GM10248 (cell line): ENCODE measurements at places on chromosomes 5 and 9.

GRCh38 chr5:178123094-178123965, 7.5 kb upstream of the RMND5B start:
- DNase-seq = no peak

DNA sequence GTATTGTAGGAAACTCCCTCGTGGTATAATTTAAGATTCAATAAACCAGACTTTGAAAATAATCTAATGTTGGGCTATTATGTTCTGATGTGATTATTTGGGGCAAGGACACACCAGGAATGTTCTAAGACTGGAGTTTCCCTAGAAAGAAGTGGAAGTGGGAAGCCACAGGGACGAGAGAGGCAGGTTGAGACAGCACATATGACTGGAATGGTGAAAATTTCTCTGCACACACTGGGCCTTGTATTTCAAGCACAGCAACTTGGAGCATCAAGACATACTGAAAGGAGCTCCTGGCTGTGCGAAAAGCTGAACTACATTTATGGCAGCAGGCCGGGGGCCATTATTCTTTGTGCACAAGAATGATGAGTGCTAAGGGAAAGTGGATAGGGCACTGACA, 98.2 kb downstream of the CETN3 start:
- DNase-seq = no peak

DNA sequence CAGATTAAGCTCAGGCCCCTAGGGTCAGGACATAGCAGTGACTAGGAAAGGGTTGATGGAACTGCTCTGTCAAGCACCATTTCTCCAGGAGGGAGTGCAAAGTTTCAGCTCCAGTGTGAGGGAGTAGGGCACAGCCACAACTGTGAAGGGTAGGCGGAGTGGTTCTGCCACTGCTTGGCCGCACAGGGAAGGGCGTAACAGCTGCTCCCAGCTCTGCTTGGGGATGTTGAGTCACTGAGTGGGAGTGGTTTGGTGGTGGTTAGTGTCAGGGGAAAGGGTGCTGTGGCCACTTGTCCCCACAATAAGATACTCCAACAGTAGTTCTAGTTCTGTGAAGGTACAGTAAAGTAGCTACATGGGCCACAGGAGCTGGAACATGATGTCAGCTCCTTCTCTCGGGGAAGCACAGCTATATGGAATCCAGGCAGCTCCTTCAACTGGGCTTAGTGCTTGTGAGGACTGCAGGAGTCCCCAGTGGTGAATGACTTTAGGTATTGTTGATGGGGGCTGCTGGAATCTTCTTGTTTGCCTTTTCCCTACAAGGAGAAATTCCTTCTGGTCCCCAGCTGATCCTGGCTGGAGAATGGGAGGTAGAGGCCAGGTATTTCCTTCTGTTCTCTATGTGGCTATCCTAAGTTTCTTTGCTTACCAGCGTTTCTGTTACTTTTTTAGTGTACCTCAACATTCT, 314.5 kb downstream of the SPATA31D1 start:
- DNase-seq = no peak

- no peak for DNase-seq
These were observed 46.5 kb upstream of the GPR151 start for GRCh38 chr5:146562461-146562860.

GRCh38 chr5:14376789-14377188, 204.8 kb upstream of the OTULINL start:
- DNase-seq = no peak

GRCh38 chr9:134314950-134315715, 11.1 kb upstream of the RXRA start:
- DNase-seq = no peak

DNA sequence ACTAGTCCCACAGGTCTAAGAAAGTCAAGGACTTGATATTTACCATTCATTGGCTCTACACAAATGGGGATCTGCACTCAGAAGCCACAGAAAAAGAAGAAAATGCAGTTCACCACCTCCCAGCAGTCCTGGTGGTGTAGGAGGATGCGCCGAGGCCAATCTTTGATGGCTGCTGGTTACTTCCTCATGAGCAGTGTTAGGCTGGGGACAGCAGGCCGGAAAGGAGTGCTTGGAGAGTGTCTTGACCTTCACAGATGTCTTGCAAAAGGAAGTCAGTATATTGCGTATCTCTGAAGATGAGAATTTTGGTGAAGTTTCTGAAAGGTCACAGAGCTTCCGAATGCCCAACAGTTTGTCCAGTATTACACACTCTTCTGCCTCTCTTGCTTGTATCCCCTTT, 597.0 kb downstream of the EBF1 start:
- DNase-seq = no peak

GRCh38 chr9:107312376-107313050, 29.4 kb downstream of the RAD23B start:
- DNase-seq = no peak

DNA sequence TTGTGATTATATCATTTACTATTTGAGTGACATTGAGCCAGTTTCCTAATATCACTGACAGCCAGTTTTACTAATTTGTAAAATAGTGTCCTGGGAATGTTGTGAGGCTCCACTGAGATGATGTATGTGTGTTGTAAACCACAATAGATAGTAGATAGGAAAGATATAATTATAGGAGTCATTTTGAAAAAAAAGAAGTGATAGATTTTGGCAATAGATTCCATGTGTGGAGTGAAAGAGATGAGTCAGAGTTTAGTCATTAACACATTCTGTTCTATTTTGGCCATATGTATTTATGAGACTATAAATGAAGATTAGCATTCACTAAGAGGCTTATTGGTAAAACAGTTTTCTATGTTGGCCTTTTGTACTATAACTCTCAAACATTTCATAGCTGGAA, 388.2 kb downstream of the FAM170A start:
- DNase-seq = no peak

DNA sequence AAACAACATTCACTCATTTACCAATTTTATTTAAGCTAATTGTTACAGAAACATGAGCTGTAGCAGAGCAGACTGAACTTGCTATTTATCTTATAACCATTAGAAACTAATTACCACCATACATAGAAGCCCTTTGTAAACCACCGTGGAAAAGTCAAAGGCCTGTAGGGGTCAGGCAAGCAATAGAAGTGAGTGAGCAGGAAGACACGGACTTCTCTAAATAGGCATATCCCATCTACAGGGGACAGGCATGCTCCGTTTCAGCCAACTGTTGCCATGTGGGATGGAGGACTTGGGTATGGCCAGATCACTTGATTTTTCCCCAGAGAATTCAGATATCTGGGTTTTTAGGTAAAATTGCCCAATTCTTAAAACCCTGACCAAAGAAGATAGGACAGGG, 44.8 kb downstream of the PRRC1 start:
- no peak for DNase-seq

DNA sequence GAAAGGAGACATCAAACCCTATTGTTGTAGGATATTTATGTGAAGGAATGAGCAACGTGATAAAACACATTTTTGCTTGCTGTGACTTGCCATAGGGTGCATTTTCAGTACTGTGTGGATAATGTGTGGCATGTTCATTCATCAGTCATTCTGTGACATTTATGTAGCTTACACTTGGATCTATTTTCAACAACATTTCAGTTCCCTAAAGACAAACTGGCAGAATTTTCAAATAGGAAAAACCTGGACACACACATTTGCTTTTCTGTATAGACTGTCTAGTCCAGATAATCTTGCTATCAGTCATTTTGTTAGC, 127.7 kb downstream of the TMC1 start:
- DNase-seq = no peak

DNA sequence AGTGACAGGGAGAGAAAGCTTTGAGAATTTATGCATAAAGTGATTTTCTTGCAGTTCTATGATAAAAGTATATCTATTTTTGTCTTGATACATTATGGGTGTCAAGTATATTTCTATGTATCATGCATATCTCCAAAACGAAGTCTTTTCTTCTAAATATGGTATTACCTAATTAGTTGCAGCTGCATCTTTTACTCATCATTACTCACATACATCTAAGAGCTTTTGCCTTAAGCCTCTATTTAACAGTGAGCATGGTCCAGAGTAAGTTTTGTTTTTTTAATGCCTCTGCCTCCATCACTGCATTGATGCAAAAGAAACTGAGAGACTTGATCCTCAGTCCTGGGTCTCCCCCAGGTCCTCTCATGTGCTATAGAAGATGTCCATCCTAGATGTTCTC, 40.0 kb upstream of the SMC5 start:
- no peak for DNase-seq

GRCh38 chr9:93684161-93684765, 107.9 kb downstream of the PHF2 start:
- DNase-seq = no peak

DNA sequence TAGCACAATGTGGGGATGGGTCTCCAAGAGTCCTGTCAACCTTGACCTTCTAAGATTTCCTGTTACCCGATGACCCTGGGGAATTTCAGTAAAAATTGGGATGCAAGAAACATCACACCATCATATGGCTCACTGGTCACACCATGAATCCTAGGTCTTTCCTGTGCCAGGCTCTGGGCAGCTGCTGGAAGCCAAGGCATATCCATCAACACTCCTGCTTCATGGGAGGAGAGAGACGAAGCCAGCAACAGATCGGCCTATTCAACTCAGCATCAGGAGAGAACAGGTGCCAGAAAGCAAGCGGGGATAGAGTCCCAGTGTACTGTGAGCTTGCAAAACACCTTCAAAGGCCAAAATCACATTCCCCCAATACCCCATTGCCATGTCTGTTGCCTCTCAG, 6.5 kb upstream of the NEK6 start:
- DNase-seq = no peak

GRCh38 chr5:65833780-65834179, 92.6 kb upstream of the ERBIN start:
- DNase-seq = no peak

DNA sequence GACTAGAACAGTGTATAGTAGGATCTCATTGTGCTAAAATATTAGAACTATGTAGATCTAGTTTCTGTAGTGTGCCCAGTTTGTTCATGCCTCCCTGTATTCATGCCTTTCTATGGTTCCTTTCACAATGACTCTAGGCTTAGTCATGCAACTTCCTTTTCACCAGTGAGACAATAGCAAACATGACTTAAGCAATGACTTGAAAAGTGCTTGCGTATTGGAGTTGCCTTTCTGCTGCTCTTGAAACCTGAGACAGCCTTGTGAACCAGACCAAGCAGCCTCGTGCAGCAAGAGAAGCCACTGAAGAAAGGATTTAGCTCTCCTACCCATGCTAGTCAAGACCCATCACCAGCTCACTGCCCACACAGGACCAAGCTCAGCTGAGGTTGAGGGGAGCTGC, 294.5 kb upstream of the TAS2R1 start:
- DNase-seq = no peak

DNA sequence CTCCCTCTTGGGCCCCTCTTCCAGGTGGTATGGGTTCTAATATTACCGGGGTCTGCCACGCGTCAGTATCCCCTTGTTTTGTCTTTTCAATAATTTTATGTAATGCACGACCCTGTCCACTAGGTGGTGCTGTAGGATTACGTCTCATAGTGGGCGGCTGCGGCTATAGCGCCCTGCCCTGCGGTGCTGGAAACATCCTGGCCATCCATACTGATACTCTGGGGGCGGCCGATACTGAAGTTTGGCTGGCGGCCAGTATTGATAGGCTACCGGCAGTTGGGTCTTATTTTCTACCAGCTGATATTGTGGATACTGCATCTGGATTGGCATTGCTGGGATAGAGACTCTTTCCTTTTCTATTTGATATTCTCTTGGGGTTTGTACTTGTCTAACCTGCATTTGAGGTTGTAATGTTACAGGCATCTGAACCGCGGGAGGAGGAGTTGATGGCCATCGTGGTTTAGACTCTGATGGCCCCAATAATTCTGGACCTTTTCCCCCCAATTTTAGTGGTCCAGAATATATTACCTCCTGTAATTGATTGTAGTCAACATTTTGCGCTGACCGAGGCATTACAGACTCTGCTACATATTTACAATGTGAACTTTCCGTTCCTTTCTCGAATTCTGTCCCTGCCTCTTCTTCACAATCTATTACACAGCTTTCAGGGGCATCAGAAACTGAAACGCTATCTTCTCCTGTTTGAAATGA, 3.3 kb upstream of the TMEM141 start:
- peak; percentile 69 for DNase-seq

DNA sequence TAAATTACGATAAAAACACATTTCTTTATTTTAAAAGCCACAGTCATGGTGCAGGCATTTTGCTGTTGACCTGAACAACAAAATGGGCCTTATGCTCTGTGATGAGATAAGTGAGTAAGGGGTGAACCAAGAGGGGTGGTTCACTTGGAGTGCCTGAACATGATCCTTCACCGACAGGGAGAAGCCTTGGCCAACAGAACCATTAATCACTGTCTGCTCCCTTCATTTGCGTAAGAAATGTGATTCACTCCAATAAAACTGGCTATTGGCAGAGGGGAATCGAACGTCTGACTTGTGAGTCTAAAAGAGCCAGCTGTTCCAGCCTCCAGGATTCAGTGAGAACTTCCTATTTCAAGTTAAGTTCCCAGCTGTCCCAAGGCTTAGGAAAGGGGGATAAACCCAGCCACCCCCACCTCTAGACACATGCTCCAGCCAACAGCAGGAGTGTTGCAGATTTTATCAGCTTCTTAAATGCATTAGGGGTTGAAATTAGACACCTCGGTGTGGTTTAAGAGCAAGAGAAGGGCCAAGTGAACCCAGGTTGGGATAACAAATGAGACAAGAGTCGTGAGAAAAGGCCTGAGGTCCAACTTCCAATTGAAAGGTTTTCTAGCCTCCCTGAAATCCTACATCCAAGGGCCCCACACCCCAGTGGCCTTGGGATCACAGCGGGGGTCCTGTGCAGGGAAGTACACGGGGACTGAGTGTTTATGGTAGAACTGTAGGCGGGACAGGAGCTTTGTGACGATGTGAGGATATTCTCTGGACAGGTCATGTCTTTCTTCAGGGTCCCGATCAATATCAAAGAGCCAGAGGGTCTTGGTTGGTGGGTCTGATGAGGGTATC, 131.4 kb upstream of the LHFPL2 start:
- DNase-seq = no peak

- no peak for DNase-seq
These were observed 6.6 kb upstream of the GLRA1 start for GRCh38 chr5:151931260-151931659.

GRCh38 chr5:149072791-149073190, 9.9 kb upstream of the SH3TC2 start:
- DNase-seq = no peak

GRCh38 chr9:121721058-121721350, 69.6 kb downstream of the DAB2IP start:
- no peak for DNase-seq

DNA sequence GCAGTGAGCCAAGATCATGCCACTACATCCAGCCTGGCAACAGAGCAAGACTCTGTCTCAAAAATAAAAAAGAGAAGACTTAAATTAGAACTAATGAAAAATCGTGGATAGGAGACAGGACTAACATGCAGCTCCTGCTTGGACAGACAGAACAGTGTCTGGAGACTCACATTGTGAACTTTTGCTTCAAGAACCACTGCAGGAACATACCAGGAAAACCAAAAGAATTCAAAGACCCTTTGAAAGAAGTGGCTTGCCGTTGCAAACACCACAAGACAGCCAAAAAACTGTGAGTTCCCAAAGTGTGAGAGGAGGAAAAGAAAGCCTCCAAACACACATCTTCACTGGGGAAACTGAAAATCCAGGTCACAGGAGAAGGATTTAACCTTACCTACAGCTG, 48.8 kb upstream of the SNAPC3 start:
- no peak for DNase-seq

- DNase-seq = no peak
These were observed 31.6 kb upstream of the ENHO start for GRCh38 chr9:34554211-34555001.

- DNase-seq = no peak
These were observed 39.3 kb downstream of the BTNL8 start for GRCh38 chr5:180938294-180938693.

GRCh38 chr9:95724253-95724991, 151.1 kb upstream of the ERCC6L2 start:
- peak; percentile 64 for DNase-seq

GRCh38 chr9:104746285-104746684, 1.2 kb upstream of the NIPSNAP3A start:
- no peak for DNase-seq

- no peak for DNase-seq
These were observed 8.0 kb downstream of the DBH start for GRCh38 chr9:133643978-133644760.
